Activated CD8-positive, alpha-beta memory T cell treated with anti-CD3 and anti-CD28 coated beads for 24 hours (primary cell): ENCODE measurements at places on chromosomes 7 and 10.

GRCh38 chr7:47738563-47739166 lies 156.8 kb upstream of the TNS3 start:
- no peak for DNase-seq

DNA sequence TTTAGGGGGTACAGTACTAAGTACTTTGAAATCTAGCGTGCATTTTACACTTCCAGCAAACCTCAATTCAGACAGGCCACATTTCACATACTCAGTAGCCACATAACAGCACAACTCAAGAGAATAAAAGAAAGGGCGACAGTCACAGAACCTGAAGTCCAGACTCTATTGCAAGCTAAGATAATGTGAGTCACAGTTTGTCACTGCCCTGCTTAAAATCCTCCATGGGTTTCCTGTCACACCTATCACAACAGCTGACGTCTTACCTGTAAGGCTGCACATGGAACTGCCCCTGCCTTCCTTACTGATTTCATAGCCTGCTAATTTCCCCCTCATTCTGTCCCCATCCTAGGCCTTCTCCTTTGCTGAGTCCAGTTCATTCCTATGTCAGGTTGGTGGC lies 16.1 kb upstream of the CDK14 start:
- DNase-seq: no peak

DNA sequence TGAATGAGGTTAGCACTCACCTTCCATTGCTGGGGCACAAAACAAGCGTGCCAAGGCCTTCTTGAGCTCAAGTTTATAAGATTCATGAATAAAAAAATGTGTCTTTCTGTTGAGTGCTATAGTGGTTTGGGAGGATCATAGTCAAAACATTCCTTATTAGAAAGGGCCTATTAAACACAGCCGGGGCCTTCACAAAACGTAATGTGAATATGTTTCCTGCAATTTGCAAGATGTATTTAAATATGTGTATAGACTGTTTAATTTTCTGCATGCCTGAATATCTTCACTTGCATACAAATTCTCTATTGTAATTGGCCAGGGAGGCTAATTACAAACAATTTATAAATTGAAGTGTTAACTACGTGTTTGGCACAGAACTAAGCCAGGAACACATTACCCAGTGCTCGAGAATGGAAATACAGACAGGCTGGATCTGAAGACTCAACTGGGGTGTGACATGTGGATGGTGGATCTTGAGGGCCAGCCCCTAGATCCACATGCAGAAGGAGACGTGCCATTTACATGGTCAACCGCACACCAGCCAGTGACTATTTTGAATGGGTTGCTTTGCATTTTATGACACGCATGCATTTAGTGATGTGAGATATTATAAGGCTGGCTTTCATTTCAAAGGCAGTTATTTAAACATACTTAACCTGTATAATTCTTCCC lies 31.3 kb downstream of the LYZL2 start:
- no peak for DNase-seq

DNA sequence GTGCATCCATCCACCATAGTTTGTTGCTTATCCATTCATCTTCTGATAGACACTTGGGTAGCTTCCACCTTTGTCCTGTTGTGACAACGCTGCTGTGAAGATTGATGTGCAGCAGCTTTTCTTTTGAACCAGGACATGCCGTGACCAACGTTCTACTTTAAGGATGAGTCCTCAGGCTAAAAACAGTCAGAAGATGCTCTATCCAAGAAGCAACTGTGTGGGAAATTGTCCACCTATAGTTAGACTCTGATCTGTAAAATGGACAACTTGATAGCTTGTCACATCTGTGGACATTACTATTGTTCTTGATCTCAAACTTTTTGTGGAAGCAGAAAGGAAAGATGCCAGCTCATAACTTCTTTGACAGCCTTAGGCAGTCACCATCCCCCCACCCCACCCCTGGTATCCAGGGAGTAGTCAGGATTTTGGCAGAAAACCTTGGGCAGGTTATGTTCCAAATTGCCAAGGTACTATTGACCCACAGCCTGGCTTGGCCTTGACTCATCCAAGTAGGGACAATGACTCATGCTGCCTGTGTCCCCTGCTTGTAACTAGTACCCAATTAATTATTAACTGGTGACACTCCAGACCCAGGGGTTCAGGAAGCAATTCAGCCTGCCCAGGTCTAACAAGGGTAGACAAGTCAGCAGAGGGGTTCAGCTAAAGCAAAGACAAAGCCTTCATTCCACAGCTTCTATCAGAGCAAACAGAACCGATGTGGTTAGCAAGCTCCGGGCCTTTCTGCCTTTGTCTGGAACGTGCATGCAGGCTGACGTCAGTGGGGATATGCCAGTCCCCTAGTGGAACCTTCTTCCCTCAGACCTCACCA lies 99.6 kb upstream of the ANLN start:
- no peak for DNase-seq

DNA sequence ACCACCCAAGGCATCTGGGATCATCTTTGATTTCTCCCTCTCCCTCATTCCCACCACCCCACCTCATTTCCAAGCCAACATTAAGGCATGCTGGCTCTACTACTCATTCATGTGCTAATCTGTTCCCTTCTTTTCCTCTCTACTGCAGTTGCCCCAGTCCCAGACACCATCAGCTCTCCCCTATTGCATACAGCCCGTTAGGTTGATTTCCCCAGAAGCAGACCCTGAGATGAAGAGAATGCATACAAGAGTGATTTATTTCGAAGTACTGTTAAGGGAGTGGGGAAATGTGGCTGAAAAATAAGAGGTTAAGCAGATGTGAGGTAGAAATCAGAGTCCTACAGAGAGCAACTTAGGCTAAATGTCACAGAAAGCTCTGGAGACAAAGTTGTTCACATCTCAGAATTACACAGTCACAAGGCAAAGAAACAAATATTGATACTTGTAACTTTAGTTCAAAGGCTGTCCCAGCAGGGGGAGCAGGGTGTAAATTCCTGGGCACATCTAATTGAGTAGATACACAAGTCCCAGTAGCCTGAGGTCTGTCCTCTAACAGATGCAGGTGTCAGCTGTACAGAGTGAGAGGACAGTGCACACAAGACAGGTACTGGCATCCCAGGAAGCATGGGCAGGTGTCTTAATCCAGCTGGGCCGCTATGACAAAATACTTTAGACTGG lies 20.9 kb downstream of the AKR1D1 start:
- DNase-seq: no peak

DNA sequence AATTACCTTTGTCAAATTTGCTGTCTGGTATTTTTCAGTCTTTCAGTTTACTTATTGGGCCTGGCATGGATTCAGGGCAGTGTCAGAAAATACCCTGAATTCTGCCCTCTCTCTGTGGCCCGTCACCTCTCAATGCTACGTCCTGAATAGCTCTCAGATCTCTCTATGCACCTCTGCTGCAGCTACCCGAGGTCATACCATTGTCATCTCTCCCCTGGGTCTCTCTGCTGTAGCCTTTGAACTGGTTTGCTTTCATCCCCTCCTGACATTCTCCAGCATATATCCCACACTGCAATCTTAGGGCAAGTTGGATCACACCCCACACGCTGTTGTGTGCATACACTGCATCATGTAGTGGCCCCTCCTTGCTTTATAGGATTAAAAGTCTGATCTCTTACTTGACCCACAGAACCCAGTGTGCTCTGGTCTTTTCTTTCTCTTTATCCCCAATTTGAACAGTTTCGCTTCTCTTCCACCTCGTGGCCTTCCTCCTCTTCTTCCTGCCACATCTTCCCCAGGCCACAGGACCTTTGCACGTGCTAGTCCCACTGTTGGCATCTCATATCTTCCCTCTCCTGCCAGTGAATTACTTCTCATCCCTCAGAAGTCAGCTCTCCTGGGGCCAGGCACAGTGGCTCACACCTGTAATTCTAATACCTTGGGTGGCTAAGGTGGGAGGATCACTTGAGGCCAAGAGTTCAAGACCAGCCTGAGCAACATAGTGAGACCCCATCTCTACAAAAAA lies 372.9 kb downstream of the GALNT17 start:
- DNase-seq: no peak
